ENCODE measurements at places on chromosomes 7 and 10.

- DNase-seq, result no peak
These were observed 68.9 kb downstream of the ZNF467 start for GRCh38 chr7:149704507-149704906.

GRCh38 chr10:2790396-2791188 lies 276.8 kb upstream of the PFKP start:
- DNase-seq, result no peak

GRCh38 chr10:29878492-29878891 lies 180.9 kb downstream of the JCAD start:
- no peak for DNase-seq

- no peak for DNase-seq
These were observed 560.5 kb upstream of the GALNT17 start for GRCh38 chr7:70571403-70571934.

GRCh38 chr7:118202061-118202460 lies 18.1 kb downstream of the LSM8 start:
- no peak for DNase-seq

DNA sequence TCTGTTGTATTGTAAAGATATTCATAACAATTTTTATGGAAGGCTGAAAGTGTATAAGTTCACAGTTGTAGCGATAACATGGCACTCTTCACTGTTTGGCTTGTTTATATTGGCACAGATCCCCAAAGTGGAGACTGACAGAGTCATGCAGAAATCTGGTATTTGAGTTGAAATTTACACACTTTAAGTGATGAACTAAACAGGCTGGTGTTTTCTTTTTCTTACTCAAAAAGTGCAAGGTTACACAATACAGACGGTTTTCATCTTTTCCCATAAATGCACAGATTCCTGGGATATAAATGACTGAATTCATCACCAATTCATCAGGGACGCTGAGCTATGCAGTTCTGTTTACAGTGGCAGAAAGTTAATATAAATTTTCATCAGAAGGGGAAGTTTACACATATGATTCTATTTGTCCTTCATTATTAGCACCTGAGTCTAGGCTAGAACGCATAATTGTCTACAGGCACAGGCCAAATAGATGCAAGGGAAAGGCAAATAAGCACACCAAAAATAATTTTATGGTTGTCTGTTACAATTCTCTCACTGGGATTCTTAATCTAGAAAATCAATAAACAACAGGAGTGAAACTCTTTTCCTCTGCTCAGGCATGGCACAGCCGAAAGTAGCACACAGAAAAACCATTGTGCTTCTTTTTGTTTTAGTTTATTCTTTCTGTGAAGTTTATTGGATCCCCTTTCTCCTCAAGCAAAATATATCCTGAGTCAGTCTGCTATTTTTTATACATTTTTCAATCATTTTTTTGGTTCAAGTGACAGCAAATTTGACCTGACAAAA lies 88.0 kb downstream of the FOXP2 start:
- no peak for DNase-seq

GRCh38 chr10:2173327-2173726 lies 436.0 kb upstream of the ADARB2 start:
- DNase-seq, result no peak

GRCh38 chr10:122373721-122374120 lies 787 bp upstream of the PLEKHA1 start:
- DNase-seq, result no peak

DNA sequence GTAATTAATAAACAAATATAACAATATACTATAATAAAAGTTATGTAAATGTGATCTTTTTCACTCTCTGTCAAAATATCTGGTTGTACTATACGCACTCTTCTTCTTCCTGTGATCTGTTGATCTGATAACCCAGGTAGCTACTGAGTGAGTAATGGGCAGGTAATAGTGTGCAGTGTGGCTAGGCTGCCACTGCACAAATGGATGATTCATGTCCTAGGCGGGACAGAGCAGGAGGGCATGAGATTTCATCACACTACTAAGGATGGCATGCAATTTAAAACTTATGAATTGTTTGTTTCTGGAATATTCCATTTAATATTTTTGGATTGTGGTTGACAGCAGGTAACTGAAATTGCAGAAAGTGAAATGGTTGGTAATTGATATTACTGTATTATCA lies 44.5 kb downstream of the TAS2R16 start:
- DNase-seq, result no peak

DNA sequence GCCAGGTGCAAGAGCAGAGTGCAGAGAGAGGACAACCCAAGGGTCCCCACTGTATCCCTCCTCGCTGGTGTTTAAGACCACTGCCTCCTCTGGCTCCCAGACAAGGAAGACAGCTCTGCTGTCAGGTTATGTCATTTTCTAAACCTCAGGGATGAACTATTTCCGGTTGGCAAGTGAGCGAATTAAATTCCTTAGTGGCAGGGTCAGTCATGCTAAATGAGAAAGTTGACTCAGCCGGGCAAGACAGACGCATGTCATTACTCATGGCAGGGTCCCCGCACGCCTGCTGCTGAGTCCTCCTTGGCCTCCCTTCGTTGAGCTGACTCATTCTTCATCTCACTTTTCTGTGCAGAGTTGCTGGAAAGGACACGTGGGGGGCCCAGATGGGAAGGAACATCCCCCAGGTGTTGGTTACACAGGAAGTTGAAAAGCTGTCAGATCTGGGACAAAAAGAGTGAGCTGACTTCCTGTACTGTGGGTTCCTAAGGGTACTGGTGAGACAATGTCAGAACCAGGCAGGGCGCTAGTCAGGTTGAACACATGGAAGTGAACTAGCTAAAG lies 47.1 kb upstream of the UCN3 start:
- DNase-seq, result peak; percentile 86

DNA sequence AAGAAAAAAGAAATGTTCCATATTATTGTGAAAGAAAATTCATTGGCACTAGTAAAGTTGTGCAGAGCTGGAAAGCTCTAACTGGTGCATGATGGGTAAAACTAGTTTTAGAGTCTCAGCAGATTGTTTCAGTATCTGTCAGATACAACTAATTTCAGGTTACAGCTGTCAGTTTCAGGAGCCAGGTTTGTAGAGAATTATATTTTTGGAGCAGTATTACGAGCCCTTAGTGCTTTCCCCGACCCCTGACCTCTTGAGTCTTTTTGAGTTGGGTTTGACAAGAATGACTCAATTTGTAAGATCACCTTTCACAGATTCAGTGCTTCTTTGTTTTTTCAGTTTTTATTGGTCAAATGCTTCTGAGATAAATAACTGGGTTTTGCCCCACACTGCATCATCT lies 366.4 kb upstream of the PLXDC2 start:
- DNase-seq, result no peak

GRCh38 chr7:148527717-148528168 lies 62.8 kb upstream of the C7orf33 start:
- peak; percentile 92 for DNase-seq

GRCh38 chr10:37476285-37476684 lies 350.9 kb downstream of the ANKRD30A start:
- no peak for DNase-seq
